Calu3 (cell line): ENCODE measurements at places on chromosomes 12 and 14. TPM values are rescaled to one million over a fixed set of nuclear protein-coding genes. Genes with fewer than 3 reads are reported as not detected.
A peak's percentile ranks its signal among the peaks of the same experiment; 100 is the strongest.

GRCh38 chr12:112182499-112182898, 57.1 kb downstream of the TRAFD1 start:
- peaks cover 28% of the 10 kb centered on the region for H3K36me3 ChIP-seq
- no peaks in the 10 kb centered on the region for H3K27me3 ChIP-seq
- no peak overlapping the region for H3K27ac ChIP-seq
- no peak overlapping the region for H3K4me3 ChIP-seq
- DNase-seq = no peak
- H3K4me1 ChIP-seq = no peaks in the 10 kb centered on the region

GRCh38 chr14:37678916-37679315, 83.5 kb downstream of the TTC6 start:
- no peaks in the 10 kb centered on the region for H3K36me3 ChIP-seq
- H3K4me3 ChIP-seq = no peak overlapping the region
- H3K27me3 ChIP-seq = no peaks in the 10 kb centered on the region
- no peaks in the 10 kb centered on the region for H3K4me1 ChIP-seq
- no peak overlapping the region for H3K27ac ChIP-seq

DNA sequence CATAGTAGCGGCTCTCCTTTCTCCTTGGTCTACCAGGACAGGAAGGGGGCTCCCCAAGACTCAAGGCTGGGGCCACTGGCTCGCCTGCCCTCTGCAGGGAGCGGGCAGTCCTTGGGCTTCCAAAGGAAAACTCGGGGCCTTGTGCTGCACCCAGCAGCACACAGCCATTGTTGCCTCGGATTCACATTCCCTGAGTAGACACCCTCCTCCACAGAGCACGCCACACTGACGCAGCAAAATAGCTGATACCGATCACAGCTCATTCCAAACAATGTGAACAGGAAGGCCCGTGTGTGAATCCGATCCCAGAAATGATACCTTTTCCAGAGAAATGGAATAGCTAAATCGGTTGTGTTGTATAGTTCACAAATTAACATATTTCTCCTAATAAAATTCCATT, 65.1 kb upstream of the DYNC1H1 start:
- H3K36me3 ChIP-seq = peaks cover 32% of the 10 kb centered on the region
- H3K4me1 ChIP-seq = no peaks in the 10 kb centered on the region
- H3K27ac ChIP-seq = no peak overlapping the region

GRCh38 chr12:26719852-26720251, 113.1 kb downstream of the ITPR2 start:
- no peaks in the 10 kb centered on the region for H3K36me3 ChIP-seq
- DNase-seq = no peak
- H3K4me3 ChIP-seq = no peak overlapping the region
- no peaks in the 10 kb centered on the region for H3K27me3 ChIP-seq
- H3K4me1 ChIP-seq = peaks cover 14% of the 10 kb centered on the region
- no peak overlapping the region for H3K27ac ChIP-seq

DNA sequence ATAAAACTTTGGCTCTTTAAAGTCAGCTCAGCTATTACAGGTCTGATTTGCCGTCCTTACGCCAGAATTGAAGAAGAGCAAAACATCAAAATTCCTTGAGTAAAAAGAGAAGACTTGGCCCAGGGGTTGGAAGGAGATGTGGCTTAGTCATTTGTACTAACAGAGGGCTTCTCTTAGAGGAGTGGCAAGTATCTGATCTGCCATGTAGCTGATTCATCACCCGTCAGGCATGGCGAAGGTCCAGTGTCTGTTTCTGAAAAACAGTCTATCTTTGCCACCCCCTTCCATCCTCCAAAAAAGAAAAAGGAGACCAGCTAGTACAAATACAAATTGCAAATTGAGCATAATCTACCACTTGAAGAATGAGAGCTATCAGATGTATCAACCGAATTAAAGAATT, 91.9 kb downstream of the RAD52 start:
- no peaks in the 10 kb centered on the region for H3K27me3 ChIP-seq
- no peak overlapping the region for H3K27ac ChIP-seq
- no peaks in the 10 kb centered on the region for H3K4me1 ChIP-seq
- H3K4me3 ChIP-seq = no peak overlapping the region
- DNase-seq = no peak

- H3K4me3 ChIP-seq = no peak overlapping the region
- no peaks in the 10 kb centered on the region for H3K36me3 ChIP-seq
- H3K4me1 ChIP-seq = no peaks in the 10 kb centered on the region
- H3K27ac ChIP-seq = no peak overlapping the region
- no peak for DNase-seq
These were observed 7.9 kb upstream of the HCAR1 start for GRCh38 chr12:122738571-122738970.

DNA sequence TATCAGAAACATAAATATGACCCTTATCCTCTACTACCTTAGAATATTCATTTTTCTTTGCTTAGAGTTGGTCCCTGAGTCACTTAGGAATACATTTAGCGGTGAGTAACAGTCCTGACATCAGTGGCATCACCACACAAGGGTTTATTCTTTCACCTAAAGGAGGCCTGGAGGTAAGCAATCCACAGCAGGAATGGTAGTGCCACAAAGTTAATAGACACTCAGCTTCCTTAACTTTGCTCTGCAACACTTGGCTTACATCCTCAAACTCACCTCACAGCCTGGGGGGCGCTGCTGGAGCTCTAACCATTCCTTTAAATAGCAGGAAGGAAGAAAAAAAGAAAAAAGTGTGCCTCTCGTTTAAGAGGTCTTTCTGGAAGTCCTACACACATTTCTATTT, 29.1 kb downstream of the BBOF1 start:
- DNase-seq = peak; percentile 24
- no peak overlapping the region for H3K4me3 ChIP-seq
- no peaks in the 10 kb centered on the region for H3K27me3 ChIP-seq

GRCh38 chr14:90384543-90384911, 12.3 kb upstream of the CALM1 start:
- H3K27me3 ChIP-seq = no peaks in the 10 kb centered on the region
- H3K27ac ChIP-seq = no peak overlapping the region
- no peaks in the 10 kb centered on the region for H3K36me3 ChIP-seq
- H3K4me1 ChIP-seq = no peaks in the 10 kb centered on the region

- H3K4me3 ChIP-seq = no peak within 1 kb of the TSS
- no peak within 1 kb of the TSS for H3K27ac ChIP-seq
- H3K36me3 ChIP-seq = peaks cover 5% of the 10 kb centered on the region
- DNase-seq = peak; percentile 80
These were observed at the start of gene RNASE4 for GRCh38 chr14:20683891-20684661. TSS of gene RNASE4 (plus strand) at chr14:20684560. CDS start at chr14:20699372, 14,812 bp downstream.

- H3K27ac ChIP-seq = no peak overlapping the region
- DNase-seq = no peak
- H3K4me3 ChIP-seq = no peak overlapping the region
- H3K27me3 ChIP-seq = peaks cover 42% of the 10 kb centered on the region
These were observed 20.1 kb downstream of the NID2 start for GRCh38 chr14:52048641-52049204.

DNA sequence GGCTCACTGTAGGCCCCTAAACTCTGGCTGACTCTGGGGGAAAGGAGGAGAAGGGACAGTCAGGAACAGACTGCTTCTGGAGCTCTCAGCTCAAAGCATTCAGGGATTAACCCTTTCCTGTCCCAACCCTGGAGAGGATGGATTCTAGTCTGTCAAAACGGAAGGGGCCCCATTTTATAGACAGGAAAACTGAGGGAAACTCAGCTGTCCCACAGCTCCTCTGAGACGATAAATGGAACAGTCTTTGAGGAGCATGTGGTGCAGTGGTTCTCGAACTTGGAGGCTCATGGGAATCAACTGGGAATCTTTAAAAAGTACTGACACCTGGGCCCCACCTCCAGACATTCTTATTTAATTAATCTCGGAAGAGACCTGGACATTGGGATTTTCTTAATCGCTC, 23.7 kb downstream of the SRRM4 start:
- H3K27ac ChIP-seq = no peak overlapping the region
- no peak overlapping the region for H3K4me3 ChIP-seq
- DNase-seq = no peak
- no peaks in the 10 kb centered on the region for H3K36me3 ChIP-seq
- H3K4me1 ChIP-seq = no peaks in the 10 kb centered on the region
- peaks cover 27% of the 10 kb centered on the region for H3K27me3 ChIP-seq

DNA sequence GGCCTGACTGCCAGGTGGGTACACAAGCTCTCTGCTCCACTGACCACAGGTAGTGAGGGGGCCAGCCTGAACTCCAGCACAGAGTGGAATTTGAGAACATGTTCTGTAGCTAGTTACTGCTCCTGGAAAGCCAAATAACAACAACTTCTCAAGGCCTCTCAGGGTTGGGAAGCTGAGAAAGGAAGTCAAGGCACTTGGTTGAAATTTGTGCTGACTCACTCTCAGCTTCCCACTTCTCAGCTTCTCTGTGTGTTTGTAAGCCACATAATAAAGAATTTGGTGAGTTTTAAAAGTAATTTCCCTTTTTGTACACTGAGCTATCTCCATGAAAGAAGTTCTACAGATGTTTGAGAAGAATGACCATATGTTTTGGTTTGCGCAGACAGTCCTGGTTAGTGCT, 234.9 kb downstream of the KTN1 start:
- H3K4me3 ChIP-seq = no peak overlapping the region
- H3K27ac ChIP-seq = no peak overlapping the region
- no peaks in the 10 kb centered on the region for H3K27me3 ChIP-seq
- H3K4me1 ChIP-seq = peaks cover 24% of the 10 kb centered on the region
- no peak for DNase-seq

- no peak overlapping the region for H3K4me3 ChIP-seq
- DNase-seq = no peak
- H3K4me1 ChIP-seq = no peaks in the 10 kb centered on the region
These were observed 1073.6 kb upstream of the TMEM132C start for GRCh38 chr12:127193341-127193740.

DNA sequence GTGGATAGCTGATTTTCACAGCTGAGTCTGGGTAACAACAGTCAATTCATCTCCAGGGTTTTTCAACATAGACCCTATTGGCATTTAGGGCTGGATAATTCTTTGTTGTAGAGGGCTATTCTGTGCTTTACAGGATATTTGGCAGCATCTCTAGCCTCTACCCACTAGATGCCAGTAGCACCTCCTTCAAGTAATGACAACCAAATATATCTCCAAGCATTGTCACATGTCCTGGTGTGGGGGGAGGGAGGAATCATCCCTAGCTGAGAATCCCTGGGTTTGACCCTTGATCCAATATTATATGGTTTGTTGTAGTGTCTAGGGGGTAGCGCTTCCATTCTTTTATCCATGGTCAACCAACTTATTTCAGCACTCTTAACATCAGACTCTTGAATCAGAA, 157.2 kb downstream of the ANO4 start:
- H3K27ac ChIP-seq = no peak overlapping the region
- no peak for DNase-seq
- no peaks in the 10 kb centered on the region for H3K27me3 ChIP-seq
- H3K4me1 ChIP-seq = peaks cover 15% of the 10 kb centered on the region

- no peak for DNase-seq
- H3K4me1 ChIP-seq = no peaks in the 10 kb centered on the region
- no peak overlapping the region for H3K4me3 ChIP-seq
- no peak overlapping the region for H3K27ac ChIP-seq
- no peaks in the 10 kb centered on the region for H3K36me3 ChIP-seq
These were observed 35.6 kb downstream of the DUSP6 start for GRCh38 chr12:89316705-89317139.

GRCh38 chr12:80472911-80473500, 29.0 kb downstream of the PTPRQ start:
- no peak overlapping the region for H3K27ac ChIP-seq
- H3K36me3 ChIP-seq = no peaks in the 10 kb centered on the region
- no peak overlapping the region for H3K4me3 ChIP-seq
- no peaks in the 10 kb centered on the region for H3K4me1 ChIP-seq
- peak; percentile 49 for DNase-seq

GRCh38 chr14:73775339-73776193, 61.4 kb upstream of the PNMA1 start:
- no peaks in the 10 kb centered on the region for H3K36me3 ChIP-seq
- no peaks in the 10 kb centered on the region for H3K27me3 ChIP-seq
- no peak for DNase-seq
- peaks cover 23% of the 10 kb centered on the region for H3K4me1 ChIP-seq
- H3K4me3 ChIP-seq = no peak overlapping the region

The ACVRL1 gene
- total RNA-seq = 0.44 TPM in 1 of 2 replicates, not detected in the other

The LHX5 gene
- total RNA-seq = not detected in 2 replicates

The IL31 gene
- not detected in 2 replicates for total RNA-seq

The MANSC4 gene
- not detected in 2 replicates for total RNA-seq

The DNAJC22 gene
- 9.6 and 15.7 TPM in 2 replicates for total RNA-seq

The CLEC4D gene
- not detected in 2 replicates for total RNA-seq

The ARL6IP4 gene
- 171 TPM in 2 replicates for total RNA-seq

The LMO3 gene
- total RNA-seq = not detected in 2 replicates

The ADCY6 gene
- total RNA-seq = 39.0 and 42.9 TPM in 2 replicates

The WNT1 gene
- not detected in 2 replicates for total RNA-seq

The DTX1 gene
- 0.17 TPM in 1 of 2 replicates, not detected in the other for total RNA-seq
